ENCODE measurements at places on chromosomes 6 and 20. TPM values are rescaled to one million over a fixed set of nuclear protein-coding genes. Genes with fewer than 3 reads are reported as not detected.

DNA sequence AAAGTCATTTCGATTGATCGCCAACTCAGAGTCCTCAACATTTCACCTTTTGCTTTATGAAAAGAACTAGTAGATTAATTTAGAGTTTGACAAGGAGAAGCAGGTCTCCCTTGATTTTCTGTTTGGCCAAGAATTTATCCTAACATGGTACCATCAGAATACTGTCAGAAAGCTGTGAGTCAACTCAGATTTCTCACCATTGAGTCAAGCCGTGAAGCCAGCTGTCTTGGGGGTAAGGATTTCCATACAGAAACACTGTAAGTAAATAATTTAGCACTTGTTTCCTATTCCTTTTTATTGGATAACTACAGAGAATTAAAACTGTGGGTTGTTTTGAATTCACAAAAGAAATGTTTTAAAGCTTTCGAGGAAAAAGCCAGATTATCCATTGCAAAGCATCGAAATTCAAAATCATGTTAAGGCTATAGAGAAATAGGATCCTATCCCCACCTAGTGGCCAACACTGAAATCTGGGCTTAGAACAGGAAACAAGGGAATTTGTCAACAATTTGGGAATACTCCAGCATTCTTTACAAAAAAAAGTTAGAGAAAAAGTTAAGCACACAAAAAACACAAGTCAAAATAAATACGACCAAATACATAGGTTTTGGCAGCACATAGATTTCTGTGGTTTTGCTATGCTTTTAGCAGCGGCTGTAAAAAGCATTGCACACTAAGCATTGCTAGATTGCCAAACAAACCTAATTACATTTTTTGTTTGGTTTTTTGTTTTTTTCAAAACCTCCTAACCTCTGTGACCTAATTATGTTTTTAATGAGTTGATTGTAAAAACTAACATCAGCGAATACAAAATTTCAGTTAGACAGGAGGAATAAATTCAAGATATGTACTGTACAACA, 44.2 kb downstream of the COL11A2 start:
- DNase-seq: no peak

- DNase-seq: peak; percentile 46
These were observed 50.8 kb upstream of the MLN start for GRCh38 chr6:33854572-33855030.

DNA sequence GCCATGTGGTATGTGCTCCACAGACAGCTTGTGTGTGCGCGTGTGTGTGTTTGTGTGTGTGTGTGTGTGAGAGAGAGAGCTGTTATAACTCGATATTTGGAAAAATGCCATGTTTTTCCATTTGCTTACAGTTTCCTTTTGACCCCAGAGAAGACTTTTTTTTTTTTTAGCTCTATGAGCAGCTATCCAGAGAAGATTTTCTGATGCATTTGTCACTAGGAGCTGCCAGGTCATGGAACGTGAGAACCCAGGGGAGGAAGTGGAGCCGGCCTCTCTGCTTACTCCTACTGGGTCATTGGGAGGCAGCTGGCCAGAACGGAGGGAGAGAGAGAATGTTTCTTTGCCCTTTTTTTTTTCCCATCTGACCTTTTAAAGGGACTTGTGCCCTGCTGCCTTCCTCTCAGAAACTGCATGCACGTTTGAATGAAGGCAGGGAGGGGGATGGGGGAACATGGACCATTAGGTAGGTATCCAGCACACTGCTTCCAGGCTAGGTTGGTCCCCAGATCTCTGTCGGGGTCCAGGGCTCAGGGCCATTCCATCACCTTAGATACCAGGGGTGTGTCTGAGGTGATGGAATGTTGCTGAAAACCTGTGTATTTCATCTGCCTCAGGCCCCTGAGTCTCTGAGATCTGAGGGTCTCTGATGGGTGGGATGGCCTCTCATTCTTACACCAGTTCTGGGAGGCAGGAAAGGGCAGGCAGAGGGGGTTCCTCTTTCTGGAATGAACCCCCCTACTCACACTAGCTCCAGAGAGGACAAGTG, 11.2 kb upstream of the MRPS18A start:
- peak; percentile 83 for DNase-seq

- no peak for DNase-seq
These were observed 32.4 kb downstream of the NQO2 start for GRCh38 chr6:3031857-3032640.

DNA sequence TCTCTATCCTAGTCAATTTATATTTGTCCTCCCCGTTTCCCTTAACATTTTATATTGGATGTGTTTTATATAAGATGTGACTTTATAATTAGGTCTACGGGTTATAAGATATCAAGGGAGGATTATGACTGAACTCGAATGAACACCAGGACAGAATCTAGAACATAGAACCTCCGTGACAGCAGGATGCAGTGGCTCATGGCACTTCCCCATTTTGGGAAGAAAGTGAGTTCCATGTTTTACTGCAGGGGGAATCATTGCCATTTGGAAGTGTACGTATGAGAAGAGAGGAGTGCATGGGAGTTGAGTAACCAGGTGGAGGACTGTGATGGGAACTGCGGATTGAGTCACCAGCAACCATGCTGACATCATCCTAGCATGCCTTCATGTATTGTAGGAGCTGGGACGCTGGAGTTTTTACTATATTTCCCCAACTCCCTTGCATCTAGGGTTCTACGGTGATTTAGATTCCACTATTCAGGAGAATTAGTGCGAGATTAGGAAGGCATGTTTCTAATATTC, 56.1 kb upstream of the FOXC1 start:
- DNase-seq: no peak

GRCh38 chr6:109339906-109340678, 42.2 kb downstream of the CD164 start:
- no peak for DNase-seq

- no peak for DNase-seq
These were observed 27.8 kb downstream of the FYN start for GRCh38 chr6:111845441-111845871.

SYNDIG1 gene
- total RNA-seq: 15.8 TPM

WASF1 gene
- total RNA-seq: 1.8 TPM

CGAS gene
- 0.92 TPM for total RNA-seq
